Pulmonary artery endothelial cell (primary cell): ENCODE measurements at places on chromosomes 4 and X. TPM values are rescaled to one million over a fixed set of nuclear protein-coding genes. Genes with fewer than 3 reads are reported as not detected.

REPS2 gene
- total RNA-seq: 3.4 and 3.8 TPM in 2 replicates

ACE2 gene
- total RNA-seq: 0.07 TPM in 1 of 2 replicates, not detected in the other

DCAF4L1 gene
- total RNA-seq: 0.07 and 0.18 TPM in 2 replicates

MAGEA1 gene
- 0.07 TPM in 1 of 2 replicates, not detected in the other for total RNA-seq

GUCY1B1 gene
- total RNA-seq: 0.20 TPM in 1 of 2 replicates, not detected in the other

FRG2 gene
- not detected in 2 replicates for total RNA-seq

CCDC120 gene
- 0.42 and 0.66 TPM in 2 replicates for total RNA-seq
